ENCODE measurements at places on chromosomes 5 and 9.
A peak's percentile ranks its signal among the peaks of the same experiment; 100 is the strongest.

- no peak for DNase-seq
These were observed 3.1 kb upstream of the CATSPER3 start for GRCh38 chr5:134964359-134965270.

GRCh38 chr5:180976518-180976917, 12.1 kb upstream of the BTNL3 start:
- DNase-seq, result no peak

DNA sequence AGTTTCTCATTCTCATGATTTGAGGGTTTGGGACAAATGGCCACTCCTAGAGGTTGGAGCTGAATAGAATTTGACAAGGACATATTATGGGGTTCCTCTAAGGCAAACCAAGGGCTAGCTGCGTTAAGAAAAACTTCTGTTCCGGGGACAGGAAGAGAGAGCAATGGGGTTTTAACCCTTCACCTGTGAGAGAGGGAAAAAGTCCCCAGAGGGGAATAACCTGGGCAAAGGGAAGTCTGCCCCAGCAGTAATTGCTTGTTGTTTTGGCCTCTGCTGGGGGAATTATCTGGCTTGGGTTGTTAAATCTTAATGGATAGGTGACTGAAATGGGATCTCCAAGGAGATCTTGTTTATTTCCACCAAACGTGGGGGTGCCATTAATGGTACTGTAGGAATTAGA, 110.1 kb upstream of the MOCS2 start:
- DNase-seq, result no peak

DNA sequence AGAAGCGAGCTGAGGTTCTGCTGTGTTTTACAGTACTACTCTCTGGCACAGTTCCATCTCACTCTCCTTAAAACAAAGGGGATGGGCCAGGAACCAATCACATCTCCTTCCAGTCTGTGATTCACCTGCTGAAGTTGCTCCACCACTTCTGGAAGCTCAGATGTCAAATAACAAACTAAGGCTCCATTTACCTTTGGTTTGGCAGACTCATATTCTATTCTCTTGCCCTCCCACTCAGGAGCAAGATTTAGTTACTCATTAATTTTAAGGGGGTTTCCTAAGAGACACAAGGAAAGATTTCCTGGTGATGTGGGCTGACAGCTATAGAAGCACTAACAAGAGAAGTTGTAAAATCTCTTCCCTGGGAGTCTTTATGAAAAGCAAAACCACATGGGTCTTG, 37.8 kb upstream of the KIF2A start:
- DNase-seq, result peak; percentile 42

Data from kidney (tissue), 22 donors.